NCI-H1930 (cell line): ENCODE measurements at places on chromosomes 16 and 17.

DNA sequence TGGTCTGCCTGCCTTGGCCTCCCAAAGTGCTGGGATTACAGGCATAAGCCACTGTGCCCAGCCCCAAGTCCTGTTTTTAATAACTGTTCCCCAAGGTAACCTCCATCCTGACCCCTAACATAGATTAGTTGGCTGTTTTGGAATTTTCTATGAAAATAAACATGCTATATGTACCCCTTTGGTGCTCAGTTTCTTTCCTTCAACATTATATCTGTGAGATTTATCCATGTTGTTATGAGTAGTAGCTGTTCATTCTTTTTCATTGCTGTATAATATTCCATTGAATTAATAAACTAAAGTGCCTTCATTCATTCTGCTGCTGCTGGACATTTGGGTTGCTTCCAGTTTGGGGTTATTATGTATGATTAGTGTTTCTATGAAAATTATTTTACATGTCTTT, 26.3 kb upstream of the FMNL1 start:
- no peak for DNase-seq

DNA sequence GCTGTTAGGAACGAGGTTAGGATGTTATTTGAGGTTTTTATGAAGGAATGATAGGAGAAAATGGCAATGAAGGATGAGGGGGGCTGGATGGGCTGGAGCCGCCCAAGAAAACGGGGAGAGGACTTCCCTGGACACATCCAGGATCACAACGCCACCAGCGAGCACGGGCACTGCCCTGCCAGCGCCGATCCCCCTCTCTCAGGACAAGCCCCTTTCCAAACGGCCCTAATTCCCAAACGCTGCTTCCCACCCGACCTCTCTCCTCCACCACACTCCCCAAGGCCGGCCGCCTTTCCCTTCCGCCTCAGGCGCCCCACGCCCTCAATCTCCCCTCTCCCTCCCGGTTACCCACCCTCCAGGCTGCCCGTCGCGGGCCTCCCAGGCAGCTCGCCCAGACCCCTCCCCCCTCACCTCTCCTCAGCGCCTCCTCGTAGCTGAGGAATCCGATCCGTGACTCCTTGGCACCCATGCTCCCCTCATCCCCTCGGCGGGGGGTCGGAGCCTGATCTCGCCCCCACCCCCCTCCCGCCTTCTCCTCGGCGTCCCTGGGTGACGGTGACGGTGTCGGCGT, 377 bp downstream of the USP32 start:
- DNase-seq: no peak

- DNase-seq: no peak
Observed at GRCh38 chr17:39823407-39824054, 40.6 kb downstream of the IKZF3 start.

GRCh38 chr16:86921289-86921688, 342.9 kb downstream of the FOXL1 start:
- no peak for DNase-seq

DNA sequence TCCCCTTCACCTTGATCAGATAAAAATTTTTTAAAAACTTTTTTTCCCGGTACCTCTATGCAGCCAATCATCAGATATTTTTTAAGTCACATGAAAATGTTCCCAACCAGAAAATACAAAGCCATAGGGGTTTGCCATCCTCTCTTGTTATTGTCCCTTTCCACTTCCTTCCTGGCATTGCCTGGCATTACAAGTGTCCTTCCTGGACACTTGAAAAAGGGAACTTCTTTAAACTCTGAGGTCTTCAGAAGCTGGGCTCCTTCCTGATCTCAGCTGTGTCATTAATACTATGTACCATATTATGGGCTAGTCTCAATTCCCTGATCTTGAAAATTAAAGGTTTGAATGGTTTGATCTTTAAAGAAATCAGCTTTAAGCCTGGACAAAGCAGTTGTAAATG, 64.9 kb downstream of the TEX14 start:
- DNase-seq: no peak

DNA sequence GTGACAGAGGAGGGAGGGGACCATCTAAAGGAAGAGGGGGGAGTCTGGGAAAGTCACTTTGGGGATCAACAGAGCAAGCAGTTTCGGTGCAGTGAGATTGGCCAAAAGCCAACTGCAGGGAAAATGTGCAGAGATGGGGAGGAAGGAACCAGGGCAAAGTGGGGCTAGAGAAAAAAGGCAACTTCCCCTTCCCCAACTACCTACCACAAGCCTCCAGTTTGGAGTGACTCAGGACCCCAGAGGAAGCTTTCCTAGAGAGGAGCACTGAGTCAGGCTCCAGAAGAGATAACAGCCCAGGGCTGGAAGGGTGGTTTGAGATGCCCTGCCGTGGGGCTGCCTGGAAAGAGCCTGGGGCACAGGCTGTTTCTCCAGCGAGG, 6.9 kb upstream of the CD300LD start:
- no peak for DNase-seq

- DNase-seq: no peak
Observed at GRCh38 chr17:81292450-81292849, 2.7 kb downstream of the SLC38A10 start.

DNA sequence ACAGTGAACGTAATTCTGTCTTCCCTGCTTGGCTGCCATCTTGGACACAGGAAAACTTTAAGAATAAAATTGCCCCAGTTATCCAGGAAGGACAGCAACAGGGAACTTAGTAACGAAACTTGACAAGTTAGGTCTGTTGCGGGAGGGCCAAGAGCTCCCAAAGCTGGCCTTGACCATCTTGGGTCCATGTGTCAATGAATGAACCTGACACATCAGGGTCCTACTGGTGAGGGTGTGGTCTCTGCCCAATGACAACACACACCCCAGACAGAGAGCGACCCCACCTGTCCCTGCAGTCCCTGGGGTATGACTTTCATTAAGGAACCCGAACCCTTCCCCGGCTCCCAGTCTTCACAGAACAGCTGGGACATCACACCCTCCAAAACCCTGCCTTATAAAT, 96.3 kb downstream of the NDE1 start:
- no peak for DNase-seq

DNA sequence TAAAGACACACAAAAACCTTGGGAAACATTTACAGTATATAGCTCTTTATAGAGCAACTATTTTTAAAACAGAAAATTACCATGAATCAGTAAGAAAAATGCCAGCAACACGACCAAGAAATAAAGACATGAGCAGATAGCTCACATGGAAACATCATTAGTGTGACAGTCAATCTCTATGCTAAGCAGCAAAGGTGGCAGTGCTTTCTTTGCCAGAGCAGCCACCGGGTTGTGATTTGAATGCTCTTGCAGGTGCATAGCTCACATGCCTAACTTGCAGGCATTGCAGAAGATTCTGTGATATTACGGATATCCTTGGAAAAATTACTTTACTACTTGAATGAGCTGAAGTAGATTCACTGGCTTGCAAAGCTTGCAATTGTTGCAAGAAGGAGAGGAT, 652.9 kb upstream of the C16orf82 start:
- no peak for DNase-seq

DNA sequence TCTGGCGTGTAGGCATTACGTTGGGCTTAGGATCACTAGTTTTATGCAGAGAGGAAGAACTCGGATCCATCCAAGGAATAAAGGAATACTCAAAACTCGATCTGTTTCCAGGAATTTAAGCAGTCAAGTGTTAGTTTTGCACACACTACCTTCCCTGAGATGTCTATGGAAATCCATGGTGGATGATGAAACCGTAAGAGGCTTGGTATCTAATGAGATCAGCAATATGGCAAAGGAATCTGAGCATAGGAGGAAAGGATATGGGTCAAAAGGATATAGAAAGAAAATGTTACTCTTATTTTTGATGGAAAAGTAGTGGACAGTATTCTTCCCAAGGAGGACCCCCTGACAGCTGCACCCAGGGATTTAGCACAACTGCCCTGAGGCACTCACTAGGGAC, 59.6 kb downstream of the SMG6 start:
- no peak for DNase-seq

GRCh38 chr17:36600465-36600864, 918 bp upstream of the MRM1 start:
- no peak for DNase-seq

- no peak for DNase-seq
Observed at GRCh38 chr16:629185-629832, 1.5 kb upstream of the WFIKKN1 start.

- no peak for DNase-seq
Observed at GRCh38 chr16:68539711-68540239, 684 bp downstream of the ZFP90 start.

DNA sequence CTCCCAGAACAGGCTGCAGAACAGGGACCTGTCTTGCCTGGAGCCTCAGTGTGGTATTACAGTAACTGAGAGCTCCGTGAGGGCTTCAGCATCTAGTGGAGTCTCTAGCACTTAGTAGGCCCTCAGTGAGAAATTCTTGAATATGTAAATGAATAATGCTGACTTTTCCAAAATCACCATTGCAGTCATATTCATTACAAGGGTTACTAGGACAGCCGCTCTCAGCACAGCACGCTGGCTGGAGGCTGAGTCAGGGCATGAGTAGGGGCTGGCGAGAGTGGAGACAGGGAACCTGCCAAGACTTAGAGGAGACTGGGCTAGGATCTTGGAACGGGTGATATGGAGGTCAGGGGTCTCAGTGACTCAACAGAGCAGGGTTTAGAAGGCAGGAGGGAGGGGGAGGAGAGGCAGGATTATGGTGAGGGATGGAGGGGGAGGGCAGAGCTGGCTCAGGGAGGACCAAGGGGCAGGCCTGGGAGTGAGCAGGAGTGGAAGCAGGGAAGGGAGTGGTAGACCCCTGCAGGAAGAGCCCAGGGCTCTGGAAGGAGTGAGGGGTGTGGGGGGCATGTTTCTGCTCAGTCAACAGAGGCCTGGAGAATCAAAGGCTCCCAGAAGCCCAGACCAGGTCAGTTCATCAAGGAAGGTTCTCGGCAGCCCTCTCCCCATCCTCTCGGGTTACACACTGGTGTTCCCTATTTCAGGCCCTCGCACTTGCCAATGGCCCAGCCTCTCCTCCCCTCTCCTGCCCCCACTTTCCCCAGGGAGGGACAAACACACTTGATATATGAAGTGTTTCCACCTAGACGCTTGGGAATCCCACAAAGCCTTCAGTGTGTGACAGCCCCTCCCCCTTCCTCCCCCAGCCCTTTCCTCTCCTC, 42.3 kb downstream of the FZD2 start:
- no peak for DNase-seq

GRCh38 chr16:81568749-81569087, 124.1 kb downstream of the CMIP start:
- DNase-seq: no peak
